Fibroblast of villous mesenchyme (primary cell): ENCODE measurements at places on chromosomes 3 and 15. TPM values are rescaled to one million over a fixed set of nuclear protein-coding genes. Genes with fewer than 3 reads are reported as not detected.
A peak's percentile ranks its signal among the peaks of the same experiment; 100 is the strongest.

Gene THPO
- 0.32 and 0.86 TPM in 2 replicates for total RNA-seq

- no peak for DNase-seq
Observed at GRCh38 chr3:5430701-5431100, 243.2 kb downstream of the EDEM1 start.

Gene GRK7
- under 0.01 TPM in 1 of 2 replicates, not detected in the other for total RNA-seq

Gene CTXN2
- total RNA-seq: not detected in 2 replicates

- no peak for DNase-seq
Observed at GRCh38 chr15:87682527-87682926, 574.0 kb downstream of the NTRK3 start.

DNA sequence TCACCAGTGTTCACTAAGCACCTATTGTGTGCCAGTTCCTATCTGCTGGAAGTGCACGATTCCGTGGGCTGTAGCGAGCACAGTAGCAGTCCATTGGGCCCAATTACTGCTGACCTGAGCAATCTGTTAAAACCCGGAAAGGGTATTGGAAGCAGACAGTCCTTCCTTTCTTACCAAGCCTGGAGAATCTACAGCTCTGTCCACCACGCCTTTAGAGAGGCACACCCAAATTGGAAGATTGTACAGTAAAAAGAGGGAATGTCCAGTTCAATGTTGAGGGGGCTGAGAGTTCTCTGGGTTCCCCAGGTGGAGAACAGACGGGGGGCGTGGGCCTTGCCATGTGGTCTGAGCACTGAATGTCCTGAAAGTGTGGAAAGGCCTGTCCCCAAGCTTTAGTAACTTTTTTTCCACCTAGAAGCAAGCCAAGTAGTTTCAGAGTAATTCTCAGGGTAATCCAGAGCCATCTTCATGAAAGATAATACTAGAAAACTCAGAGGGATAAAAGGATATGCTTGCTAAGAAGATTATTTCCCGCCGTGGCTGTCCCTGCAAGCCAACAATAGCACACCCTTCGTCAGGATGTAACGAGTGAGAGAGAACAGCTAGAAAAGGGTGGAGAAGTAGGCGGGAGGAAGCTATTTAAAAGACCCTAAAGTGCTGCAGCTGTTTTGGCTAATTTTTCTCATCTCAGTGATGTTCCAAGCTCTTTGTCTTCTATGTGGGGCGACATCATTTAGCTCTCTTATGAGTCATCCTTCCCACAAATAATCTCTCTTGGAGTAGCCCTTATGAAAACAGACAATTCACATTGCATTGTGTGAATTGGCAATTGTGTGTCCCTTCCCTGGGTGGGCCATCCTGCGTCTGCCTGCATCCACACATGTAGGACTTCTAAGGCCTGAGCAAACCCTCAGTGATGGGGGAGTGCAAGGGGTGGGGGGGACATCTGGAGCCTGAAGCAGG lies 181.0 kb downstream of the ATG7 start:
- DNase-seq: peak; percentile 69

- no peak for DNase-seq
Observed at GRCh38 chr3:153567556-153567955, 405.5 kb downstream of the RAP2B start.

DNA sequence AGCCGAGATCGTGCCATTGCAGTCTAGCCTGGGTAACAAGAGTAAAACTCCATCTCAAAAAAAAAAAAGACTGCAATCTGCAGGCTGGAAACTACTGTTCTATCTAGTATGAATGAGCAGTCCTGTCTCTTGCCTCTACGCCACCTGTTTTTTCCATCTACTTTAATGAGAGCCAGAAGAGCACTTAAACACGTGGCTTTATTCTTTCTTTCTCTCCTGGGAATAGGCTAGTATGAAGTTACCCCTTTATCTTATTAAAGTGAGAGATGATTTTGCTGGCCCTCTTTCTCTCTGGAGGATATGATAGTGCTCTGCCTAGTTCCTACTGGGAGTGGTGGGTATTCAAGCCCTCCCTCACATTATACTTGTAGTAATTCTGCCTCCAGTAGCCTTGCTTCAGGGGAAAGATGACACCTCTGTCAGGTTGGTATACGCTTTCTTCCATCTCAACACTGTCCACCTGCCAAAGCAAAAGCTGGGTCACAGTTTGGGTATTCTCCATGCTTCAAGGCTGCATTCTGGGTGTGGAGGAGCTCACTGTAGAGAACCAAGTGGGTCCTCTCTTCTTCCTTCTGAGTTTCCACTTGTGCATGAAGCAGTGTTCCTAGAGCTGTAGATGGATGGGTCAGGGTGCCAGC lies 17.8 kb downstream of the MAPKBP1 start:
- no peak for DNase-seq

- DNase-seq: no peak
Observed at GRCh38 chr3:48982016-48982415, 8.0 kb upstream of the P4HTM start.

GRCh38 chr3:193130576-193130975 lies 110.4 kb upstream of the PLAAT1 start:
- DNase-seq: no peak

Gene FBXW12
- not detected in 2 replicates for total RNA-seq

Gene STRIT1
- not detected in 2 replicates for total RNA-seq

- DNase-seq: no peak
Observed at GRCh38 chr3:136152176-136152843, 43.8 kb downstream of the MSL2 start.

Gene SLC24A5
- not detected in 2 replicates for total RNA-seq

Gene QARS1
- 215 and 302 TPM in 2 replicates for total RNA-seq

Gene LTF
- total RNA-seq: under 0.01 TPM in 1 of 2 replicates, not detected in the other

DNA sequence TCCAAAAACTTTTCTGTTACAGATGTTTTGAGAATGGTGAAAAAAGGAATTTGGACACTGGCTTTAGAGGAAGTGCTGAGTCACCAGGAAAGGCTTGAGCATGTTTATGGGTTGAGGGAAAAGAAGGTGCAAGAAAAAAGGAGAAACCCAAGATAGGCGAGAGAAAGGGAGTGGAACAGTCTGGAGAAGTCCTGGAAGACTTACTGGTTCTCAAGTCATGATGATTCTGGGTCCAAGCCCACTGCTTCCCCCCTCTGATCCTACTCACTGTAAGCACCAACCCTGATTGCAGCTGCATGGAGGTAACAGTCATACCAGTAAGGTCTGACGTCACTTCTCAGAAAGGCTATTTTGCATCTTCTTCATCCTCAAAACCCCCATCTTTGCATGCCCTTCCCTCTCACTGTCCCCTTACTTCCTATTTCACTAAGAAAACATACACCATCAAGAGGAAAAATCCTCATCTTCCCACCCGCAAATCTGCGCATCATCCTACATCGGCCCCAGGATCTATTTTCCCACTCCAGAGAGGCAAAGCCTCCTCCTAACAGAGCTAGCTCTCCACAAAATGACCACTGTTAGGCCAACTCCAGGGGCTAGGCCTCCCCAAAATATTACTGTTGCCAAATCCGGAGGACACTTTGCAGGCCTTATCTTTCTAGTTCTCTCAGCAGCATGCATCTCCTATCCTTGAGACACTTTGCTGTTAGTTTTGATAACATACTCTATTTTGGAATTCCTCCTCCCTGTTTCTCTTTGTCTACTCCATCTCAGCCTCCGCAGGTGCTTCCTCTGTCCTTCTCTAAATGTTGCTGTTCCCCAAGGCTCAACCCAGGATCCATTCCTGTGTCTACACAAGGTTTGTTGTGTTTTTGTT lies 3.2 kb upstream of the ATP13A3 start:
- DNase-seq: peak; percentile 67

Gene PRSS50
- total RNA-seq: not detected in 2 replicates

Gene TMEM158
- 22.9 and 46.7 TPM in 2 replicates for total RNA-seq

DNA sequence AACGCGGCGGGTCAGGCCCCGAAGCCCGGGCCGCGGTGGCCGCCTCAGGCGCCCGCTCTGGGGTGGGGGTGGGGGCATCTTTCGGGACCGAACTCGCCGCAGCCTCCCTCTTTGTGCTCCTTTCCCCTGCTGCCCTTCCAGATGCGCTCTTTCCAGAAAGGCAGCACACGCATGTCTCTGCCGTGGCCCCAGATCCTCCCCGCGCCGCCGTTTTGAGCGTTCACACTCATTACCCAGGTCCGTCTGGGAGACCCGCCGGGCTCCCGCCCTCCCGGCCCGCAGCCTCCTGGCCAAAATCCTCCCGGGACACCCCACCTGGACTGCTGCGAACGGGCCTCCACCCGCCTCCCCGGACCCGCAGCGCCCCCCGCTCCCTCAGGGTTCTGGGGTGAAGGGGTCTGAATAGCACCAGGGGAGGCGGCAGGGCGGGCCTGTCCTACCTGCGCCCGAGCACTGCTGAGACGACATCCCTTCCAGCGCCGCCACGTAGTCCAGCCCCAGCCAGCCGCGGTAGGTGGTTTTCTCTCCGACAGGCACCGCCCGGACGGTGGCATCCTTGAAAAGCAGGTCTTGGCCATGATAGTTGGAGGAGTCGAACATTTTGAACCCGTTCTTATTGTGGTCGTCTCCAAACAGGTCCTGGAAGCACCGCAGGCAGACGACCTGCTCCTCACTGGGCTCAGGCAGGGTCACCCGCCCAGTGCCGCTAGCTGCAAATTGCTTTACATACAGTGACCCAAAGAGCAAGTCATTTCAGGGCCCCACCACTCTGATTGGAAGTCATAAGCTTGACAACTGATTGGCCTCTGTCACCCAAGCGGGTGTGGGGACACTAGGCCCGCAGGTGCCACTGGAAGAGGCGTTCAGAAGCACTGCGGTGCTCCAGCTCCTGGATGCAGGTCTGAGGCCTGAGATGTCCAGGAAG lies 25.9 kb downstream of the MELTF start:
- no peak for DNase-seq

GRCh38 chr3:169199283-169199682 lies 464.2 kb downstream of the MECOM start:
- no peak for DNase-seq

GRCh38 chr15:66866656-66867055 lies 164.6 kb downstream of the SMAD6 start:
- no peak for DNase-seq

Gene IGSF11
- total RNA-seq: under 0.01 TPM in 1 of 2 replicates, not detected in the other

- no peak for DNase-seq
Observed at GRCh38 chr15:42692536-42692935, 44.4 kb downstream of the CDAN1 start.

GRCh38 chr3:38151667-38152265 lies 13.3 kb downstream of the MYD88 start:
- no peak for DNase-seq

GRCh38 chr15:49621401-49621811 lies 558 bp downstream of the DTWD1 start:
- DNase-seq: no peak

Gene CPNE9
- total RNA-seq: not detected in 2 replicates

Gene GPR176
- total RNA-seq: 111 and 120 TPM in 2 replicates

DNA sequence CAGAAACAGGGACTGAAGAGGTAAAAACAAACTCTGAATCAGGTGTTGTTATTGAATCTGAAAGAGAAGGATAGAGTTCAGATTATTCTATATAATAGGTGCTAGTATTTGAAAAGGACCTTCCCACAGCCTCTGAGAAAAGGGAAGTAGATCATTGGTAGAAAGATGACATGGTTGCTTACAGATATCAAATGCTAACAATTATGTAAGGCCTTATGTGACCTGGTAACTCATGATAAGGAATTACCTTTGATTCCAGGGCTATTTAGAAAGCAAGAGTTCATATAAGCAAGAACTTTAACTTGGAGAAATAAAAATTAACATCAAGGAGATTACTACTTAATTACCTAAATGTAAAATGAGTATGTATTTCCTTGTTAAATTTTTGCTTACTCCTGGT lies 7.6 kb downstream of the SLC27A2 start:
- no peak for DNase-seq

DNA sequence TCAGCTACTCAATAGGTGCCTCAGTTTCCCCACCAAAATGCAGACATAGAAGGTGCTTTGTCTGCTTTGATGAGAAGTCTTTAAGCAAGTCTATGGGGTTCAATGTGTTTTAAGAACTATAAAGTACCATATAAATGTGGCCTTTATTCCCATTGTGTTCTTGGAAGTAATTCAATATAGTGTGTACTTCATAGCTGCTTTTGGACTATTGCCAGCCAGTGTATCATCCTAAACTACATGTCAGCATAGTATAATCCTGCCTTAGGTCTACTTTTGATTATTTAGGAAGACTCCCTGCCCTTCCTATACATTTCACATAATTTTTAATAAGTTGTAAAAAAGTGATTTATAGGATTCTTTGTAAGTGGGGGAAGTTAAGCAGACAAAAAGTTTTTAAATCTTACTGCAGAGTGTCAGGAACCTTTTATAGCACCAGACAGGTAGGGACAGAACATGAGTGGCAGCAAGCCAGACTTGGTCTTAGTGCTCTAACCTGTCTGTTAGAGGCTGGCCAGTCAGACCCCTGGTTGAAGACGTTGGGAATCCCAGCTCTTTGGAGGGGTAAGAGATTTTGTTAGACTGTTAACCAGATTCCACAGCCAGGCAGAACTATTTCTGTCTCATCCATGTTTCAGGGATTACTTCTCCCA lies 48.4 kb downstream of the MLH1 start:
- DNase-seq: no peak

Gene MEGF11
- total RNA-seq: under 0.01 TPM in 1 of 2 replicates, not detected in the other

Gene SLMAP
- total RNA-seq: 77.3 and 82.1 TPM in 2 replicates

DNA sequence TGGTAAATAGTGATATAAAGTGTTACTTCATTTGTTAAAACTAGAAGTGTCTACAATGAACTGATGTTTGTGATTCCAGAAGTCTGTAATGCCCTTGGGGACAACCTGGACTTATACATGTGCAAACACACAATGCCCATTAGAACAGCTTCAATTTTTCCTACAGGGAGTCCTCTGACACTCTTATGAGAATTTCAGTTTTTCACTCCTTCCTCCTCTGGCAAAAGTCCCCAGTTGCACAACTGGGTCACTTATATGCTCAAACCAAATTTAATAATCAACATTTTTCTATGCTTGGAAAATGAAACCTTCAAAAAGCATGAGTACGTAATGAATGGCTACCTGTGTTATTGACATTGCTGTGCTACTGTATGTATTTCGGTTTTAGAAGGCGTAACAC lies at the start of gene OR5H15:
Gene OR5H15 (plus strand): TSS at position 301 of the 400 bp plus-strand sequence. CDS start 2,004 bp downstream, outside the sequence.
- DNase-seq: no peak

DNA sequence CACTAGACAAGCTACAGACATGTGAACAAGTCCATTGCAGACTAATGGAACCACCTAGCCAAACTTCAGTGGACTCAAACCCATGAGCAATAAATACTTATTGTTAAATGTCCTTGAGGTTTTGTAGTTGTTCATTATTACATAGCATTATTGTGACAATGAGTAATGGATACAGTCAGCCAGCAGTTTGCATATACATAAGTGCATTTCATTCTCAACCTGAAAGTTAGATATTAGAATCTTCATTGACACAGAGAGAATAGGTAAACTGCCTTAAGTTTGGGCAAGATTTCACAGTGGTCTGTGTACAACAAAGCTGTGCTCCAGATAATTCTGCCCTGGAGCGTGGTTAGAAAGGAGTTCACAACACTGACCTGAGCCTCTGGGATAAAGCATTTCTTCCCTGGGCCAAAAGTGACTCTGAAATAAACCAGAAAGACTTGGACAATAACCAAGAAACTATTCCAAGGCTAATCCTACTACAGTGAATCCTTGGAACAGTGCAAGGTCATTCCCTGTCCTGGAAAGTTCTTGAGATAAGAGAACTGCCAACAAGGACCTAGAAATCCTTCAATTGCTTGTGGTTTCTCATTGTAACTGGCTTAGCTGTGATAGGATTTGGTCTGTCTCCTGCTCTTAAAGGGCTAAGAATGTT lies 225.5 kb upstream of the STT3B start:
- no peak for DNase-seq
